NCI-H524 (cell line): ENCODE measurements at places on chromosomes 7 and 10.
A peak's percentile ranks its signal among the peaks of the same experiment; 100 is the strongest.

DNA sequence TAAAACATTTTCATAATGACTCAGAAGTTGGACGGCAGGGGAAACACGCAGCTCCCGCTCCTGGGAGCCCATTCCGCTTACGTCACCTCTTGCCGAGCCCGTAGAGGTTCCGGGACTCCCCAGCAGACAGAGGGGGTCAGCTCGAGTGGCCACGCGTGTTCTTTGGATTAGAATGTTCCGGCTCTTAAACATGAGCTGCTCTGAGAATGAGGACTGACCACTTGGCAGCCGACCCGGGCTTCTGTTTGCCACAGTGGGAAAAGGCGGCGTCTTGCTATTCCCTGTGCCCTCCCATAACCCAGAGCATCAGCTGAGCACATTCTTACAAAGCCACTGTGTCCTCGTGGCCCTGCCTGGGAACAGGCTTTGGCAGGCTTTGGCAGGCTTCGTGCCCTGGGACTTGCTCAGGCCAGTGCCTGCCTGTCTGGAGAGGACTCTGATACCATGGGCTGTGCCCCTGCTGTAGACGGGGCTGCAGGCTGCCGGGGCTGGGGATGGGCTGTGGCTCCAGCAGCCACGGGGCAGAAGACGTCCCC lies 40.1 kb downstream of the PFKP start:
- DNase-seq, result no peak

DNA sequence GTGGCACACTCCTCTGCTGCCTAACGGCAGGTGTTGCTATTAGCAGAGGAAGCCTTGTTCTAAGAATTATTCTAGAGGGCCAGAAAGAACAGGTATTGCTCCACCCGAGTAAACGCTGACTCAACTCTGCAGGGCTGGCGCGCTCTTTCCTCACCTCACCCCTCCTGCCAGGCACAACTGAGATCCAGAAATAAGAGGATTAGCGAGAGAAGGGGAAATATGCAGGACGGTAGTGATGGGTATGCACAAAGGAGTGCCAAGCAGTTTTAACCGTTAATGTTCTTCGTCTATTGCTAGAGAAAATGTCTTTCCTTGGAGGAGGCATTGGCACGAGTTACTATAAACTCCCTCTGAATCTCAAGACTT lies 369 bp upstream of the SCIN start:
- DNase-seq, result peak; percentile 59

- DNase-seq, result peak; percentile 36
These were observed 1.0 kb downstream of the PRR15 start for GRCh38 chr7:29564496-29565223.

- no peak for DNase-seq
These were observed 107.0 kb downstream of the CPXM2 start for GRCh38 chr10:123784646-123785045.

DNA sequence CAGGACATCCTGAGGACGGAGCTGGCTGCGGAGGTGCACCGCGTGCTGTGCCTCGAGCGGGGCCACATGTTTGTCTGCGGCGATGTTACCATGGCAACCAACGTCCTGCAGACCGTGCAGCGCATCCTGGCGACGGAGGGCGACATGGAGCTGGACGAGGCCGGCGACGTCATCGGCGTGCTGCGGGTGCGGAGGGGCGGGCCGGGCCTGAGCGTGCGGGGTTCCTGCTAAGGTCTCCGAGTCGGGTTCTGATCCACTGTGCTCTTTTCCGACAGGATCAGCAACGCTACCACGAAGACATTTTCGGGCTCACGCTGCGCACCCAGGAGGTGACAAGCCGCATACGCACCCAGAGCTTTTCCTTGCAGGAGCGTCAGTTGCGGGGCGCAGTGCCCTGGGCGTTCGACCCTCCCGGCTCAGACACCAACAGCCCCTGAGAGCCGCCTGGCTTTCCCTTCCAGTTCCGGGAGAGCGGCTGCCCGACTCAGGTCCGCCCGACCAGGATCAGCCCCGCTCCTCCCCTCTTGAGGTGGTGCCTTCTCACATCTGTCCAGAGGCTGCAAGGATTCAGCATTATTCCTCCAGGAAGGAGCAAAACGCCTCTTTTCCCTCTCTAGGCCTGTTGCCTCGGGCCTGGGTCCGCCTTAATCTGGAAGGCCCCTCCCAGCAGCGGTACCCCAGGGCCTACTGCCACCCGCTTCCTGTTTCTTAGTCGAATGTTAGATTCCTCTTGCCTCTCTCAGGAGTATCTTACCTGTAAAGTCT lies 10.4 kb downstream of the ATG9B start:
- DNase-seq, result peak; percentile 29

- no peak for DNase-seq
These were observed 139.3 kb downstream of the GLI3 start for GRCh38 chr7:42097752-42098151.

DNA sequence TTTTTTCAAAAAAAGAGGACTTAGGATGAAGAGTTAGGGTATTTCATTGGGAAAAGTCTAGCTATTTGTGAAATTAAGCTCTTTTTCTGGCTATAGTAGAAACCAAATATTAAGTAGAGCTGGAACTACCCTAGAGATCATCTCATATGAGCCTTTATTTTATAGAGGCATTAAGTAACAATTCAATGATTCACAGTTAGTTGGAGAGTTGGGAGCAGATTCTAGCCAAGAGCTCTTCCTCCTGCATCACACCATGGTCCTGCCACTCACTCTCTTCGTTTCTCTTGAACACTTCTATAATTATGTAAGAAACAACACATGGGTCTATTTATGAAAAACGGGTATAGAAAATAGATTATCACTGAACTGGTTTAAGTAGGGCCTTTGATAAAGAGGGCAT lies 76.1 kb upstream of the ANK3 start:
- no peak for DNase-seq

- DNase-seq, result no peak
These were observed 791.7 kb upstream of the PHF14 start for GRCh38 chr7:10181996-10182395.

DNA sequence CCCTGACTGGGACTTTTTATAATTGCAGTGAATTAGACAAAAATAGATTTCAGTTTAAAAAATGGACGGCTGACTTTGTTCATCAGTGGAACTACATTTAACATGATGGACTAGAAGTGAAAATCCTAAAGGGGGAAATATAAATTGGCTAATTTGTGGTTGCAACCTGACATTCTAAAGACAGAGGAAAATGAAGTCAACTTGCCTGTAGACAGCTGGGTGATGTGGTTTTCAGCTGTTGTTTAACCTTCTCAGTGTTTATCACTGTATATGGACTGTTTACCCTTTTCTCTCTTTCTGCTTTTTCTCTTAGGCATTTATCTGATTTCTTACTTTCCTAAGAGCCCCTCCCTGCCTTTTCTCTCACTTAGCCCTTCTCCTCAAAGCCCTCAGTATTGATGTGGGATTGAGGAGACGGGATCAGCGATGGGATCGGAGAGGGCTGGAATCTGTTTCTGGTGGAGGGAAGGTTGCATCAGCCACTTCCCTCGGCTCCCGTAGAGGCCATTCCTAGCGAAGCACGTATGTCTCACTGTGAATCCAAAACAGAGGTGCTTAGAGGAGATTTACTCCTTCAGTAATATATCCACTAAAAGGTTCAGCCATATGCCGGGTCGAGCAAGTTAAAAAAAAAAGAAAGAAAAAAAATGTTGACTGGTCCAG lies 109.0 kb upstream of the KLF6 start:
- peak; percentile 69 for DNase-seq

DNA sequence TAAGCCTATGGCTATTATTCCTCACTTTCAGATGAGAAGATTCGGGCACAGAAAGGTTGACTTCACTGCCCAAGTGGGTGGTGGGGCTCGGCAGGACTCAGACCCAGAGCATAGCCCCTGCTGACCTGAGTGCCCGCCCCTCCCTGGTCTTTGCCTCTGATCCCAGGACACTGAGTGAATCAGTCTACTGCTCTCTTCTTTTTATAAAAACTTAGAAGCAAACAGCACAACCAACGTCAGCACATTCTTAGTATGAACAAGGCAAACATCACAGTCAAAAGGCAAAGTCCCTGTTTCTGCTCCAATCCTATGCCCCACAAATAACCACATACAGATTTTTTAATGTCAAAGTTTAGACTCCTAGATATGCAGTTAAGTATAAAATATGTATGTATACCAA lies 237.8 kb downstream of the ZMYND11 start:
- no peak for DNase-seq

DNA sequence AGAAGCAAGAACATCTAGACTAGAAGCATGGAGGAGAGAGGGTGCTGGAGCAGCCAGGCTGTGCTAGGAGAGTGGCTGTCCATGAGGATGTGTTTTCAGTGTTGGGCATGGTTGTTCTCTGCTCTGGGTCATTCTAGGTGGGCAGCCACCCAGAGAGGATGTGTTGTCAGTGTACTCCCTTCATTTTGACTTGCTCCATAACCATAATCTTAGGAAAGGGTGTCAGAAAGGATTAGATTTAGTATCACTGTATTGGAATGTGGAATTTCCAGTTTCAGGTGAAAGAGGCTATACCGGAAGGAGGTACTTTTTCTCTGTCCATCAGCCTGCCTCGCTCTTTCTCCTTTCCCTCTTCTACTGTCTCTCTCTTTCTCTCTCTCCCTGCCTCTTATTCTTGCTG lies 474.5 kb upstream of the PODXL start:
- no peak for DNase-seq

GRCh38 chr7:55545496-55545895 lies 26.8 kb downstream of the VOPP1 start:
- DNase-seq, result no peak

- DNase-seq, result no peak
These were observed 196.4 kb upstream of the POM121L12 start for GRCh38 chr7:52838981-52839411.

- no peak for DNase-seq
These were observed 65.9 kb upstream of the CC2D2B start for GRCh38 chr10:95841661-95842498.

GRCh38 chr7:34133983-34134782 lies 228.8 kb downstream of the BMPER start:
- DNase-seq, result peak; percentile 67

- DNase-seq, result peak; percentile 75
These were observed 14.7 kb upstream of the C7orf33 start for GRCh38 chr7:148575640-148576411.

DNA sequence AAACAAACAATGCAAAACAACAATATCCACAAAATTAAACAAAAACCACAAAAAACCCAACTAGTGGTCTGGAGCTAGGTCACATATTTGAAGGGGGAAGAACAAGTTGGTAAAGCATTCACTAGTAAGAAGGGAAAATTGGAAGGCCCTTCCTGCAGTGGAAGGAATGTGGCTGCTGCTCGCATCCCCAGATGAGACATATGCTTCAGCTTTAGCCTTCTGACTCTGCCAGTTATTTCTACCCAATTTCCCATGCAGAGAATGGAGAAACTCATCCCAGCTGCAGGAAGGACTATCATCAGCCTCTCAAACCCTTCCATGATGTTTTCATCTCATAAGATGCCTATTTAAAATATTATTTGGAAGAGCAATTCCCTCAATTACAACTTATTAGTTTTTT lies 176.6 kb downstream of the BMPER start:
- no peak for DNase-seq

- no peak for DNase-seq
These were observed 119.4 kb downstream of the COL28A1 start for GRCh38 chr7:7416031-7416858.

DNA sequence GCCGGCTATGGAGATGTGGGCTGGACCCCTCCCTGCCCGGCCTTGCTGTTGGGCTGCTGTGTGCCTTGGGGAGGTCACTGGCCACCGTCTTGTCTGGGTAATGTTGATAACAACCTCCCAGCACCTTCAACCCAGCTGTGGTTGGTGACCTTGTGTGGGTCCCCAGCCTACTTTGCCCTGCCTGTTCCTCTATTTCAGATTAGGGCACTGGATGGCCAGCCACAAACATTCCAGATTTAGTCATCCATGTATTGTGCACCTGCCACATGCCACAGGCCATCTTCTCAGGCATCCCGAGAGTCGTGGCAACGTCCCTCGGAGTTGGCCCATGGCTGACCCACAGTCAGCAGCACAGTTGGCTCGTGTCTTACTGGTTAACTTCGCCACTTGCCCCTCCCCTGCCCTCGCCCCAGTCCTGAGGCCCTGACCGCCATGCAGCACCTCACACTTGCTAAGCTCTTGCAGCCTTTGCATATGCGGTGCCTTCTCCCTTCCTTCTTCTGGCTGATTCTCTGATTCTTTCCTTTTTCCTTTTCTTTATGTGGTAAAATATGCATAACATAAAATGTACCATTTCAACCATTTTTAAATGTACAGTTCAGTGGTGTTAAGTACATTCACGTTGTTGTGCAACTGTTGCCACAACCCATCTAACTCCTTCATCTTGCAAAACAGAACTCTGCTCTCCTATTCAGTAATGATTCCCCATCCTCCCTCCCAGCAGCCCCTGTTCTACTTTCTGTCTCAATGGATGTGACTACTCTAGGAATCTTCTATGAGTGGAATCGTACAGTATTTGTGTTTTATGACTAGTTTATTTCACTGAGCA lies 60.6 kb downstream of the PRF1 start:
- DNase-seq, result no peak

GRCh38 chr10:95246582-95247051 lies 44.2 kb downstream of the PDLIM1 start:
- DNase-seq, result peak; percentile 6

- no peak for DNase-seq
These were observed 40.9 kb upstream of the ATRNL1 start for GRCh38 chr10:115052226-115052625.

DNA sequence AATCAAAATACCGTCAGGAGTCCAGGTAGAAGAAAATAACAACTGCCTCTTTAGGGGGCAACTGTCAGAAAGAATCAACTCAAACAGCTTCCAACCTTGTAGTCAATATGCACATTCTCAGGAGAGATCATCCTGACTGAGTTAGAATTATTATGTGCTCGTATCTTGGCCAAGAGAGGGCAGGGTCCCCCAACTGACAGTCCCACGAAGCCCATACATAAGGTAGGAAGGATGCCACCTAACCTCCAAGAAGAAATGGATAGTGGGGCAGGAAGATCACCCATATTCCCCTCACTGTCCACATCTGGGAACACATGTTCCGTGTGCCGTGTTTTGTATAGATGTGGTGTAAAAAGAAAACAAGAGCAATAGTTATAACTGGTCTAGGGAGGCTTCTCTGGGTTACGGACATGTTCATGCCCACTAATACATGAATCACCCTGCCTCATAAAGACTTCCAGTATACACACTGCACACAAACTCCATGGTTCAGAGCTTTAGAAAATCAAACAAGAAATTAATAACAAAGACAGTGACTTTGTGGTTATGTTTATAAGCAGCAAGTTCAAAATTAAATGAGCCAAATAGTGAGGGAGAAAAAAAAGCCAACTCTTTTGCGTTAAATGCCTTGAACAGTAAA lies 295.6 kb downstream of the FGFR2 start:
- no peak for DNase-seq

DNA sequence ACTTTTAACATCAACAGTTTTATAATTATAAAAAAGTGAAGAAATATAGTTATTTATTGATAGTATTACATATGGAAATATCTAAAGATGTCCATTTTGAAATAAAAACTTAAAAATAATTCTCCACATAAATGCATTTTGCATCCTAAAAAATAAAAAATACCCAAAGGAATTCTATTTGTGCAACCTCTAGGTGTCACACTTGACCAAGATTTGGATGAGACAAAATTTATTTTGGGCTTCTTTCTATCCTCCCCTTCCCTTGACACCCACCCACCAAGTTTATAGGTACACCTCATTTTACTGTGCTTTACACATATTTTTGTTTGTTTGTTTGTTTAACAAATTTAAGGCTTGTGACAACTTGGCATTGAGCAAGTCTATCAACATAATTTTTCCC lies 3.3 kb upstream of the THSD7A start:
- peak; percentile 21 for DNase-seq
